ENCODE measurements at places on chromosomes 1 and 21. TPM values are rescaled to one million over a fixed set of nuclear protein-coding genes. Genes with fewer than 3 reads are reported as not detected.

Gene RHBDL2
- total RNA-seq = 0.09 TPM

Gene NHLH2
- not detected for total RNA-seq

Gene ANKRD45
- not detected for total RNA-seq

Gene BACE2
- 137 TPM for total RNA-seq

Gene SLC1A7
- total RNA-seq = not detected

Gene ZNF648
- not detected for total RNA-seq

Gene S100A7
- not detected for total RNA-seq

Gene PPIAL4G
- total RNA-seq = not detected

Gene B3GALT5
- not detected for total RNA-seq

Gene COL11A1
- 0.09 TPM for total RNA-seq

Gene SAMD13
- 1.7 TPM for total RNA-seq

Gene WNT9A
- 1.3 TPM for total RNA-seq

Gene DFFB
- 8.0 TPM for total RNA-seq

Gene SOAT1
- total RNA-seq = 15.9 TPM

Gene KRTAP8-1
- not detected for total RNA-seq

Gene ANGPTL3
- total RNA-seq = not detected

Gene ZSWIM5
- total RNA-seq = 0.54 TPM

Gene GBP6
- total RNA-seq = not detected

Gene GJB5
- total RNA-seq = not detected

Gene RPL5
- total RNA-seq = 1,380 TPM

Gene ETV3L
- not detected for total RNA-seq

Gene ADAMTS5
- under 0.01 TPM for total RNA-seq

Gene SEMA4A
- total RNA-seq = 0.27 TPM

Gene TGFB2
- total RNA-seq = 56.2 TPM

Gene GJA9
- total RNA-seq = not detected

Gene FAM72A
- 4.6 TPM for total RNA-seq

Gene OXCT2
- 1.7 TPM for total RNA-seq

Gene DYNLT4
- 0.09 TPM for total RNA-seq

Gene IGSF3
- total RNA-seq = 0.47 TPM

Gene THEMIS2
- total RNA-seq = 3.1 TPM

Gene GBP4
- 2.4 TPM for total RNA-seq

Gene ORC1
- total RNA-seq = 6.7 TPM

Gene KLHL21
- 20.2 TPM for total RNA-seq

Gene DNAH14
- total RNA-seq = 2.2 TPM

Gene FNDC5
- 0.27 TPM for total RNA-seq

Gene DCDC2B
- total RNA-seq = not detected

Gene LAX1
- not detected for total RNA-seq

Gene FAM3B
- not detected for total RNA-seq

Measured in endothelial cell of coronary artery (primary cell).